Upper lobe of right lung (tissue), 1 donor: ENCODE measurements at places on chromosomes 7 and 10. TPM values are rescaled to one million over a fixed set of nuclear protein-coding genes. Genes with fewer than 3 reads are reported as not detected.

- H3K27me3 ChIP-seq = peaks cover 13% of the 10 kb centered on the region
- DNase-seq = no peak
- no peak overlapping the region for H3K4me3 ChIP-seq
These were observed 95.7 kb downstream of the SLIT1 start for GRCh38 chr10:97090035-97090434.

- H3K4me1 ChIP-seq = no peaks in the 10 kb centered on the region
- no peak for DNase-seq
- H3K27ac ChIP-seq = no peak overlapping the region
- H3K4me3 ChIP-seq = no peak overlapping the region
- no peaks in the 10 kb centered on the region for H3K36me3 ChIP-seq
These were observed 59.5 kb downstream of the SNX10 start for GRCh38 chr7:26351171-26351570.

DNA sequence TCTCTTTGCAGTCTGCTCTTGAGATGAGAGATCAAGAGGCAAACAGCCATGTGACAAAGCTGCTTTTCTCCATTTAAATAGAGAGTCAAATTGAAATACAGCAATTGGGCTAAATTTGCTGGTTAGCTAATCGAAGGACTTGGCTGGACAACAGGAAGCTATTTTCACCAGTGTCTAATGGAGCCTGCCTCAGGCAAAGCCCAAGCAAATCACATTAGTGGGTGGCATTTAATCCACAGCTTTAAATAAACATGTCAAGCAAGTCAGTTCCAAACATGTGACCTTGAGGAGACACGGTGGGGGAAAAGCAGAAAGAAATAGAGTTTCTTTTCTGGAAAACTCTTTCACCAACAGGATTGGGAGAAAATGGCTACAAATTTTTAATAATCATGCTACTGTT is 180.5 kb upstream of the AOAH start:
- H3K4me3 ChIP-seq = no peak overlapping the region
- H3K27ac ChIP-seq = no peak overlapping the region
- no peak for DNase-seq
- H3K4me1 ChIP-seq = no peaks in the 10 kb centered on the region
- H3K27me3 ChIP-seq = no peaks in the 10 kb centered on the region

DNA sequence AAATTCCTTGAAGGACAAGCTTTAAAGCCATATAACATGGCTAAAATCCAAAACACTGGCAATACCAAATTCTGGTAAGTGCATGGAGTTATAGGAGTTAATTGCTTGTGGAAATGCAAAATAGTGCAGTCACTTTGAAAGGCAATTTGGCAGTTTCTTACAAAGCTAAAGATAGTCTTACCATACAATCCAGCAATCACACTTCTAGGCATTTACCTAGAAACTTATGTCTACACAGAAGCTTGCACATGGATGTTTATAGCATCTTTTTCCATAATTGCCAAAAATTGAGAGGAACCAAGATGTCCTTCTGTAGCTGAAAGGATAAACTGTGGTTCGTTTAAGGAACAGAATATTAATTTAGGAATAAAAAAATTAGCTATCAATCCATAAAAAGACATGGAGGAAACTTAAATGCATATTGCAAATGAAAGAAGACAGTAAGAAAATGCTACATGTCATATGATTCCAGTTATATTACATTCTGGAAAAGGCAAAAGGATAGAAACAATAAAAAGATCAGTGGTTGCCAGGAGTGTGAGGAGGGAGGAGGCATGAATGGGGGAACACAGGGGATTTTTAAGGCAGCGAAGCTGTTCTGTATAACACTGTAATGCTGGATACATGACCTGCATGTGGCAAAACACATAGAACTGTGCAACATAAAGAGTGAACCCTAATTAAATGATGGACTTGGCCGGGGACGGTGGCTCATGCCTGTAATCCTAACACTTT is 51.9 kb downstream of the GNAT3 start:
- H3K4me1 ChIP-seq = no peaks in the 10 kb centered on the region
- H3K36me3 ChIP-seq = no peaks in the 10 kb centered on the region
- DNase-seq = no peak
- no peaks in the 10 kb centered on the region for H3K27me3 ChIP-seq

DNA sequence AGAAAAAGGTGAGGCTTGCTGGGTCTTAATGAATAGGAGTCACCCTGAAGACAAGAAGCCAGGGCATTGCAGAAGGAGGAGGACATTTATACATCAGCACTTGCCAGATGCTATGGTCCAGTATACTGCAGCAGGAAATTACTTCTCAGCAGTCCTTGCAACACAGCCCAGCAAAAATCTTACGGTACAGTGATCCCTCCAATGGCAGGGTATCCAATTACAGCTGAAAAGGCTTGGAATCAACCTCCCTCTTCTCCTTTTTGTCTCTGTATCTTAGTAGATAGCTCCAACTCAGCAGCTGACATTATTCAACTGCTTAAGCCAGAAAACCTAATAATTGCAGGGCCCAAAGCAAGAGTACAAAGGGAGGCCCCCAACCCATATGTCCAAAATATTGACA is 128.3 kb upstream of the COBL start:
- no peaks in the 10 kb centered on the region for H3K36me3 ChIP-seq
- no peak for DNase-seq
- H3K4me3 ChIP-seq = no peak overlapping the region
- H3K27ac ChIP-seq = no peak overlapping the region
- H3K4me1 ChIP-seq = no peaks in the 10 kb centered on the region

GRCh38 chr10:42111661-42112330 is 526.6 kb downstream of the ZNF33B start:
- H3K36me3 ChIP-seq = no peaks in the 10 kb centered on the region
- no peak for DNase-seq
- H3K27me3 ChIP-seq = no peaks in the 10 kb centered on the region
- H3K4me3 ChIP-seq = no peak overlapping the region
- no peaks in the 10 kb centered on the region for H3K4me1 ChIP-seq
- H3K27ac ChIP-seq = no peak overlapping the region

DNA sequence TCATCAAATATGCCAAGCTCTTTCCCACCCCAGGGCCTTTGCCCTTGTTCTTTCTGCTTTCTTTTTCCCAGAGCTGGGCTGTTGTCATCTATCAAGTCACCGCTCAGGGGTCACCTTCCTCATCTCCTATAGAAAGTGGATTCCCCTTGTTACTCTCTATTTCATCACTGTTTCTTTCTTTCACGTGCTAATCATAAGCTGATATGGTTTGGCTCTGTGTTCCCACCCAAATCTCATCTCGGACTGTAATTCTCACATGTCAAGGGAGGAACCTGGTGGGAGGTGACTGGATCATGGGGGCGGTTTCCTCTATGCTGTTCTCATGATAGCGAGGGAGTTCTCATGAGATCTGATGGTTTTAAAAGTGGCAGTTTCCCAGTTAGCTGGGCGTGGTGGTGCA is 17.0 kb upstream of the TIAL1 start:
- no peaks in the 10 kb centered on the region for H3K4me1 ChIP-seq
- no peaks in the 10 kb centered on the region for H3K27me3 ChIP-seq
- no peak overlapping the region for H3K4me3 ChIP-seq
- H3K27ac ChIP-seq = no peak overlapping the region
- H3K36me3 ChIP-seq = no peaks in the 10 kb centered on the region

GRCh38 chr10:133391249-133391635 is 2.7 kb upstream of the MTG1 start:
- peaks cover 7% of the 10 kb centered on the region for H3K36me3 ChIP-seq
- H3K4me1 ChIP-seq = peaks cover 8% of the 10 kb centered on the region
- DNase-seq = peak; percentile 47
- H3K4me3 ChIP-seq = no peak overlapping the region
- H3K27me3 ChIP-seq = no peaks in the 10 kb centered on the region

- H3K36me3 ChIP-seq = no peaks in the 10 kb centered on the region
- H3K27ac ChIP-seq = peak overlapping the region; percentile 15
- H3K4me3 ChIP-seq = peak overlapping the region; percentile 95
- H3K4me1 ChIP-seq = peaks cover 29% of the 10 kb centered on the region
- DNase-seq = no peak
These were observed 492 bp upstream of the VCL start for GRCh38 chr10:73997461-73997786.

DNA sequence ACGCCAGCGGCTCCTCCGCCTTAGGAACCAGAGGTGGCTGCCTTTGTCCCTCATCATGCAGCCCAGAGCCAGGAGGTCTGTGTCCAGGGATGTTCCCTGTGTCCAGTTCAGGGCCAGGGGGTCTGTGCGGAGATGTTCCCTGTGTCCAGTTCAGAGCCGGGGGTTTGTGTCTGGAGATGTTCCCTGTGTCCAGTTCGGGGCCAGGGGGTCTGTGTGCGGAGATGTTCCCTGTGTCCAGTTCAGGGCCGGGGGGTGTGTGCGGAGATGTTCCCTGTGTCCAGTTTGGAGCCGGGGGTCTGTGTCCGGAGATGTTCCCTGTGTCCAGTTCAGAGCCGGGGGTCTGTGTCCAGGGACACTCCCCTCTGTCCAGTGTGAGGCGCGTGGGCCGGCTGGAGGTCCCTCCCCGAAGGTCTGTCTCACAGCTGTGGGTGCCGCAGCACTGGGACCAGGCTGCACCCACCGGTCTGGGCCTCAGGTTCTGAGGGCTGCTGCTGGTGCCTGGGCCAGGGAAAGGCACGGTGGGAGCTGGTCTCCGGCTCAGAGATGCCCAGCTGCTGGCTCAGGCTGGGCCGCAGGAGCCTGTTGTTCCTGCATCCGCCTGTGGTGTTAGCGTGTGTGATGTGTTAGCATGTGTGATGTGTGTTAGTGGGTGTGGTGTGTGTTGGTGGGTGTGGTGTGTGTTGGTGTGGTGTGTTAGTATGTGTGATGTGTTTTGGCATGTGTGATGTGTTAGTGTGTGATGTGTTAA is 67.9 kb upstream of the CFAP46 start:
- peak overlapping the region; percentile 32 for H3K4me3 ChIP-seq
- H3K27ac ChIP-seq = peak overlapping the region; percentile 89
- peaks cover 7% of the 10 kb centered on the region for H3K4me1 ChIP-seq
- H3K27me3 ChIP-seq = no peaks in the 10 kb centered on the region
- no peak for DNase-seq
- H3K36me3 ChIP-seq = no peaks in the 10 kb centered on the region

- H3K4me1 ChIP-seq = peaks cover 7% of the 10 kb centered on the region
- H3K27ac ChIP-seq = peak overlapping the region; percentile 42
- peak overlapping the region; percentile 83 for H3K4me3 ChIP-seq
- H3K27me3 ChIP-seq = no peaks in the 10 kb centered on the region
- H3K36me3 ChIP-seq = no peaks in the 10 kb centered on the region
These were observed 2.7 kb downstream of the PROSER2 start for GRCh38 chr10:11825796-11826414.

DNA sequence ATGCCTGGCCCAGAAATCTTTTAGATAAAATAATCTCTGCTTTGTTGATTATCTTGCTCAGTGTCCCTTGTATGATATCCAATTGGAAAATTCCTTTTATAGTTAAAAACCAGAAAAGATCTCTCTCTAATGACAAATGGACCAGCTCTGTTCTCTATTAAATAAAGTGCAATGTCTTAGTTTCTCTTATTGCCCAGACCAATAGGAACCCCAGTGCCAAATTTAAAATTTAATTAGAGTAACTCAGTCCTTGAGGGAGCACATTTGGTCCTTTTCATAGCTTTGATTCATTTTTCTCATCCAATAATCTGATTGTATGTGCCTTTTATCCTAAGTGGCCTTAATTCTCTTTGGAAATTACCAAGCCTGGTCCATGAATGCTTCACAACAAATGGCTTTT is 158.9 kb upstream of the FOXK1 start:
- no peak overlapping the region for H3K4me3 ChIP-seq
- no peaks in the 10 kb centered on the region for H3K27me3 ChIP-seq
- H3K27ac ChIP-seq = no peak overlapping the region
- H3K4me1 ChIP-seq = no peaks in the 10 kb centered on the region
- no peak for DNase-seq

The LAMB4 gene
- total RNA-seq = not detected

The GCK gene
- total RNA-seq = 0.23 TPM

The TAS2R3 gene
- total RNA-seq = 1.6 TPM

The NRBF2 gene
- 20.6 TPM for total RNA-seq

The CFAP58 gene
- 0.14 TPM for total RNA-seq

The ZNF777 gene
- 11.3 TPM for total RNA-seq
